ENCODE measurements at places on chromosomes 3 and 15.
A peak's percentile ranks its signal among the peaks of the same experiment; 100 is the strongest.

- DNase-seq, result no peak
These were observed 59.0 kb upstream of the SMAD3 start for GRCh38 chr15:67006083-67007065.

DNA sequence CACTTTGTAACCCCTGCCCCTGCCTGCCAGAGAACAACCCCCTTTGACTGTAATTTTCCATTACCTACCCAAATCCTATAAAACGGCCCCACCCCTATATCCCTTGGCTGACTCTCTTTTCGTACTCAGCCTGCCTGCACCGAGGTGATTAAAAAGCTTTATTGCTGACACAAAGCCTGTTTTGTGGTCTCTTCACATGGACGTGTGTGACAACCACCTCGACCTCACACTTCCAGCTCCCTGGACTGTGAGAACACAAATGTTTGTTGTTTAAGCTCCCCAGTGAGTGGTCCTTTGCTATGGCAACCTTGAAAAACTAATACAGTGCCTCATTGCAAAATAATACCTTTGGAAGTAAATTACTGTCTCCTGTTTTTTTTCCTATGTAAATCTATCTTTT lies 299.2 kb upstream of the POU1F1 start:
- no peak for DNase-seq

DNA sequence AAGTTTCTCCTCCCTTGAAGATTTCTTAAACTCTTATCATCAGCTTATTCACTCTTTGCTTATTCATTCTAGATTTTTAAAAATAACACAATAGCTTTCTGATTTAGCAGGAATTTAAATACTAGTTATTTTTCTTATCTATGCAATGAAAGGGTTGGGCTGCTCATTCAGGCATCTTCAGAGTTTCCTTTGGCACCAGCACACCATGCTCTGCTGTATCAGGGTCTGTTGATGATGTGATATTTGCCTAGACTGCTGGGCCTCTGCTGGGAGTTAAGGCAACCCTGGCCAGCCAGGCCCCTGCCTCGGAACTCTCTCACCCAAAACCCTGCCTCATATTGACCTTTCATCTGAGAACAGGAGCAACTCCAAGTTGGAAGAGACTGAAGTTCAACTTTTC lies 35.0 kb downstream of the DRD3 start:
- no peak for DNase-seq

GRCh38 chr3:128618398-128618726 lies 32.3 kb downstream of the RPN1 start:
- no peak for DNase-seq

DNA sequence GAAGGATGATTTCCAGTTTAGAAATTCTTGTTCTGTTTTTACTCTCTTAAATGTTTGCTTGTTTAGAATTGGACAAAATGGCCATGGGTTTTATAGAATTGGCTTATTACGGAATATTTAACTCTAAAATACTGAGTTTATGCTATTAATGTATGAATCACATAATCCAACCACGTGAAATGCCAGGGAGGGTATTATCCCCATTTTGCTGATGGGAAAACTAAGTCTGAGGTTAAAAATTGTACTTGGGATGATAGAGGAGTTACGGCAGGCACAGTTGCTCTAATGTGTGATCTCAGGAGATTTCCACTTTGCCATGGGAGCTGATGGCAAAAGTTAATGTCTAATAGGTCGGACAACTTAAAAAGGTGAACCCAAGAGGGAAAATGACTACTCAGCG lies 194.4 kb downstream of the ITPR1 start:
- DNase-seq, result no peak

- DNase-seq, result no peak
These were observed 844 bp downstream of the IMPG2 start for GRCh38 chr3:101319531-101319930.

DNA sequence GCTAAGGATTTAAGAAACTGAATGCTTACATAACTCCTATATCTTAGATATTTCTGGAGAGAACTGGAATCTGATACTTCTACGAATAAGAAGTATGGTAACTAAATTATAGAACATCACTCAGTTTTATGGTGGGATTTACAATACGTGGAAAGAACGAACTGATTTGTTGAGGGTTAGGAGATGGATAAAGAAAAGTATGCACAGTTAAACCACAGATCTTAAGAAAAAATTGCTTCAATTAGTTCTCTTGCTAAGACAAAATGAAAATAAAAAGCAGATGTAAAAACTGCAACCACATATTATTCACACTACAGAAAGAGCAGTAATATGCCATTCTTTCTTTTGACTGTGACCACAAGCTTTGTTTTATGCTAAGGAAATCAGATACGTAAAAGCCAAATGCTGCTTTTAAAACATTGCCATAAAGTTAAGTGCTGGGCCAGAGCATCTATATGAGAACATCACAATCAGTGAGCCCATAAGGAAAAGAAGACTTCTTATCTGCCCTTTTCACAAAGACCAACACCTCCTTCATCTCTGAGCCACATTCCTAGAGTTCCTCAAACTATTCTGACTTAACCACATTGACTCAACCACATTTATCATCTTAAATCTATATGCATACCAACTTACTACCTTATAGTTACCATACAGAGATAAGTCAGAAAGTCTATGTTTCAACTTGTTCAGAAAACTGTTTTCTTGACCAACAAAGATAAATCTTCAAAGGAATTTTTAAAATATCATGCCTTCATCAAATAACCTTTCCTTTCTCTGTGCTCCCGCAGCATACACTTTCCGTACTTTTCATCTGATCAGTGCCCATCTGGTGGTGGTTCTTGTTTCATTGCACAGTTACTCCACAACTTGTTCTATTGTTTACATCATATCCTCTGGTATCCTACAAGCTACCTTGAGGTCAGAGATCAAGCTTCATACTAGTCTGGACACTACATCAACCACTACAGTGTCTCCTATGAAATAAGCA lies 61.7 kb downstream of the FSIP1 start:
- no peak for DNase-seq

DNA sequence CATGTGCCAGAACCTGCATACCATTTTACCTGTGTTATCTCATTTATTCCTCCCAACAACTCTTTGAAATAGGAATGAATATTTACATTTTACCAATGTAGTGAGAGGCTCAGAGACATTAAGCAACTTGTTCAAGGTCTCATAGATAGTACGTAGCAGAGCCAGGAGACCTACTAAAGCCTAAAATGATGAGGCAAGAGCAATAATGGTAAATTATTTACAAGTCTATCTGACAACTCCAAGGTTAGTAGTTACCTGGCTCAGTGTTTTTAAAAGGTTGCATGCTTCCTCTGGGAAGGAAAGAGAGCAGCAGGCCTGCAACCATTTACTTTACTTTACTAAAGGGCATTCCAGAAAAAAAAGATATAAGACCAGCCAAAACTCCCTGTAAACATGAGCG lies 103.0 kb downstream of the CFAP20DC start:
- DNase-seq, result no peak

DNA sequence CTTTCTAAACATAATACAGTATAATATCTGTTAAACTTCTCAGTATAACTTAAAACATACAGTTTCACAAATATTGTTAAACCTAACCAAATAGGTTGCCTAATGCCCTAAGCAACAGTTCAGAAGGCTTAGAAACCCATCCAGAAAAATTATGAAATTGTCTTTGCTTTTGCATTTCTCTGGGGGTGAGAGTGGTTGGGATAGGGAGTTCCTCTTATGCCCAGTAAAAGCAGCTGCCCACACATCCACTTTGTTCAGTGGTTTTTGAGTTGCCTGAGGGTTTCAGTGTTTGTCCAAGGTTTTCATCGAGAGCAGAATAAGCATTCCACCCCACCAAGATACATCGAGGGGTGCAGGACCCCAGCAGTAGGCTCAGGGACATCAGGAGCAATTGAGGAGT lies 179.4 kb downstream of the CDIN1 start:
- no peak for DNase-seq

DNA sequence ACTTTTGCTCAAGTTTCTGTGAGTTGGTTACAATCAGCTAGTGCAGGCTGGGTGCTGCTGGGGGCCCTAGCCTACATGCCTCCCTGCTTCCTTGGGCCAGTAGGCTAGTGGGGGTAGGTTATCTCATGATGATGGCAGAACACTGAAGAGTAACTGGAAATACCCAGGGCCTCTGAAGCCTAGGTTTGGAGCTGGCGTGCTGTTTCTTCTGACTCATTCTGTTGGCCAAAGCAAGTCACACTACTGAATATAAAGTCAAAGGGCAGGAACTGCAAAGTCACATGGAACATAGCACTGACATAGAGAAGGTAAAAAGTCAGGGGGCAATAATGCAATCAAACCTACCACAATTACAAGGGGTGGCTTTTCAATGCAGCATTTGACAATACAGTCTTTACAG lies 34.5 kb downstream of the RASGRP1 start:
- no peak for DNase-seq

- DNase-seq, result no peak
These were observed 5.4 kb upstream of the IREB2 start for GRCh38 chr15:78432664-78433063.

GRCh38 chr3:46851364-46852333 lies 11.6 kb downstream of the MYL3 start:
- no peak for DNase-seq

GRCh38 chr3:45775571-45776300 lies 20.6 kb downstream of the SLC6A20 start:
- no peak for DNase-seq

GRCh38 chr3:120428924-120429323 lies 21.9 kb downstream of the FSTL1 start:
- DNase-seq, result no peak

GRCh38 chr15:100772892-100773520 lies 106.6 kb upstream of the ALDH1A3 start:
- no peak for DNase-seq

DNA sequence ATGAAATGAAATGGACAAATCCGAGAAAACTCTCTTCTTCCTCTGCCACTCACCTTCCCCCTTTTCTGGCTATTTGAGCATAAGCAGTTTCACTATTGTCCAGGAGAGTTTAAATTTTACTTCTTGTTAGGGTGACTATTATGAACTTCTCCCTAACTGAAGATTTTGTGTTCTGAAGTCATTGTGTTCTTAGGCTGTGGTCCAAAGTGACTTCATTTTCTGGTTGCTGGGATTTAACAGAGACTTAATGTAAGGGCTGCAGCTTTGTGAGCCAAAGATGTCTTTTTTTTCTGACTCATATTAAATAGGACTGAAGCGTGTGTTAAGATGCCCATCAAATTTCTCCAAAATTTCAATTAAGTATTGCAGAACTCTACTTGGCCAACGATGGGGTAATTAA lies 46.5 kb upstream of the FSTL1 start:
- DNase-seq, result no peak

DNA sequence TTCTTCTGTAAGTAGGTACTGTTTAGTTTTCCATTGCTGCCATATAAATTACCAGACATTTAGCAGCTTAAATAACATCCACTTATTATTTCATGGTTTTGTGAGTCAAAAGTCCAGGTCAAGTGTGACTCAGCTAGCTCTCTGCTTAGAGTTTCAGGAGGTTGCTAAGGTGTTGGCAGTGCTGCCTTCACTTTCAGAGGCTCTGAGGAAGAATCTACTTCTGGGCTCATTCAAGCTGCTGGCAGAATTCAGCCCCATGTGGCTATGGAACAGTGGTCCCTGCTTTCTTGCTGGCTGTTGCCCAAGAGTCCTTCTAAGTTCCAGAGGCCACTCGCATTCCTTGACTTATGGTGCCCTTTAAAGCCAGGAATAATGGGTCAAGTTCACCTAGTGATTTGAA lies 4.5 kb downstream of the CFAP44 start:
- DNase-seq, result no peak

GRCh38 chr3:112745567-112746248 lies 101.0 kb downstream of the CD200R1L start:
- no peak for DNase-seq

- no peak for DNase-seq
These were observed 67.4 kb upstream of the UNC13C start for GRCh38 chr15:53910852-53911251.

DNA sequence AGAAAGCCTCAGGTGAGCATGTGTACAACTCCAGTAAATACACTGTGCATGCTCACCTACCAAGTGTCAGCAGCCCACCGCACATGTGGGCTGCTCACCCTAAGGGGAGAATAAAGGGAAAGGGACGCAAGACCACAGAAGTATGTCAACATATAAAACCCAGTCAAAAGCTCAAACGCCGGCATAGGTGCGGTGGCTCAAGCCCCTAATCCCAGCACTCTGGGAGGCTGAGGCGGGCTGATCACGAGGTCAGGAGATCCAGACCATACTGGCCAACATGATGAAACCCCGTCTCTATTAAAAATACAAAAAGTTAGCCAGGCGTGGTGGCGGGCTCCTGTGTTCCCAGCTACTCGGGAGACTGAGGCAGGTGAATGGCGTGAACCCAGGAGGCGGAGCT lies 732.1 kb downstream of the ZPLD1 start:
- DNase-seq, result no peak

- no peak for DNase-seq
These were observed 116.7 kb upstream of the LMOD3 start for GRCh38 chr3:69239063-69239462.

DNA sequence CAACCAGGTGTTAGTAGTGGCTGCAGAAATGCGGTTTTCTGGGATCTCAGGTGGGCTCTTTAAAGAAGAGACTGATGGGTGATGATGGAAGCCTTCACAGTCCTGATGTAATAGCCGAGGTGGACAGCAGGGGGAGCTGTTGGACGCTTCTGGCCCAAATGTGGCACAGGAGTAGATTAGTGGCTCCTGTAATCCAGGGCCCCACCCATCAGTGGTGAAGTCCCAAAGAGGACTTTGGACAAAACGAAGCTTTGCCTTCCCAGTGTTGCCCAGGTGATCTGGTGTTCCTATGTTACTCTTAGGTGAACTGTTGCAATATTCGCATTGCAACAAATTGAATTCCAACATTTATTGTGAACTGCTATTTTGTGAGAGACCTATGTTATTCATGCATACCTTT lies 31.8 kb upstream of the MYZAP start:
- DNase-seq, result peak; percentile 52

DNA sequence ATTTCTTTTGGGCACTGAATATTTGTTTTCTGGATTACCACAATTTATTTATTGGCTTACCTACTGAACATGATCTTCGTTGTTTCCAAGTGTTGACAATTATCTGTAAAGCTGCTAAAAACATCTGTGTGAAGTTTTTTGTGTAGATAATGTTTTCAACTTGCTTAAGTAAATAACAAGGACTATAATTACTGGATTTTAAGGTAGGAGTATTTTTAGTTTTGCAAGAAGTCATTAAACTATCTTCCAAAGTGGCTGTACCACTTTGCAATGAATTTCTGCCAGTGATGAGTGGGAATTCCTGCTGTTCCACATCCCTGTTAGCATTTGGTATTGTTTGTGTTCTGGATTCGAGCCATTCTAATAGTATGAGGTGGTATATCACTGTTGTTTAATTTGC lies 702.2 kb downstream of the MECOM start:
- no peak for DNase-seq

DNA sequence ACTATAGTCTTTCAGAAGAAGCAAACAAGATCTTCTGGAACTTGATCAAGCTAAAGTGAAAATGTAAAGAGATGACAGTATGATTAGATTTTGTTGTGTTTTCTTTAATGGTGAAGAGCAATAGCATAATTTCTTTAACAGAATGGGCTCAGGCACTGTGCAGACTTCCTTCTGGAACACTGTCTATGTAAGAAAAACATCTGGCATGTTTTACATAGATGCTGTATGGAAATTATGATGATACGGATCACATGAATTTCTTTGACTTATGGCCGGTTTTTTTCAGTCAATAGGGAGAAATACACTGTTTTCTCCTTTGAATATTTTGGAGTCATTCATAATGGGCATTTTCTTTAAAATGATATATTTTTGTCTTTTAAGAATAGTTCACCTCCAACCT lies 42.6 kb downstream of the PHLDB2 start:
- no peak for DNase-seq

All from stimulated activated CD8-positive, alpha-beta memory T cell treated with anti-CD3 and anti-CD28 coated beads, Interleukin-12 subunit alpha, Interleukin-12 subunit beta, amount 100 ng/mL, for 1 hour (primary cell).